ENCODE measurements at places on chromosomes 5 and 9.

GRCh38 chr5:130712324-130712723, 452.7 kb downstream of the HINT1 start:
- no peak for DNase-seq

DNA sequence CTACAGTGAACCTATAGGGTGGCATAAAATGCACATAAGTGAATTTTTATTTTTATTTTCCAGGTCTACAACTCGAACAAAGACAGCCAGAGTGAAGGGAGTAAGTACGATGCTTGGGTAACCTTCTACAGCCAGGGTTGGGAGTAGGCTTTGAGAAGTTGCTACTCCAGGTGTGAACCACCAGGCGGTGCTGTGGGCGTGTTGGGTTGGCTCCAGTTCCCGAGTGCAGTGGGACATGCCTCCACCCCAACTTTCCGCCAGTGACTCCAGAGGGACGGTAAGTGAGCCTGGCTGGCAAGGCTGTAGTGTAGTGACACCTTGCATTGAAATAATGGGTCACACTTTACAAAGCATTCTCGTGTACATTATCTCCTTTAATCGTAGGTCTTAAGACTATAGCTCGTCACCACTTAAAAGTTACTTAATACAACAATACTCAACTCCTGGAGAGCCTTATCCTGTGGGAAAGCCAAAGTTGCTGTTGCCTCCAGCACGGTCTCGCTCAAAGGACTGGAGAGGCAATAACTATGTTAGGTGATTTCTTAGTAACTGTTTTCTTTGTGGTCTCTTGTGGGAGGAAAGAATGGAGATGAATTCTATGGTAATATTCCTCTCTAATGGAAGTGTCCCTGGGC, 244.0 kb downstream of the ARHGAP26 start:
- no peak for DNase-seq

DNA sequence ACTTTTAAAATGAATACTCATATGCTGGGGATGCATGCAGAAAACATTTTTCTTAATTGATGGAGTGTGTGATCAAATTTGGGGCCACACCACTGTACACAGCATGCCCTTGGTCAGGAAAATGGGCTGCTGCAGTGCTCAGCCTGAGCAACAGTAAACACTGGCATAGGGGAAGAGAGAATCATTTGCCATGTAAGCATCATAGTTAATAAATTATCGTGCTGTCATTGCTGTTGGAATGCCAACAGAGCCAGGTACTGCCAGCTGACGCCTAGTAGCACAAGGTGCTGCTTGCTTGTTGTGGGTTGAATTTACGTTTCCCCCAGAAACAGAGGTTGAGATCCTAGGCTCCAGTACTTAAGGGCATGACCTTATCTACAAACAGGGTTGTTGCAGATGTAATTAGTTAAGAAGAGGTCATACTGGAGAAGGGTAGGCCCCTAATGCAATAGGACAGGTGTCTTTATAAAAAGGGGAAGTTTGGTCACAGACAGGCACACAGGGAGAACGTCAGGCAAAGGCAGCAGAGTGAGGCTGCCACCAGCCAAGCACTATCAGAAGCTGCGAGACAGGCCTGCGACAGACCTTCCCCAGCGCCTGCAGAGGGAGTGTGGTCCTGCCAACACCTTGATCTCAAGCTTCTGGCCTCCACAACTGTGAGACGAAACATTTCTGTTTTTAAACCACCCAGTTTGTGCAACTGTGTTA, 25.3 kb downstream of the DAP start:
- DNase-seq: no peak

- no peak for DNase-seq
Measured at GRCh38 chr9:75213765-75214164, 125.5 kb downstream of the OSTF1 start.
